Naive thymus-derived CD4-positive, alpha-beta T cell (primary cell): ENCODE measurements at places on chromosomes 12 and 14. TPM values are rescaled to one million over a fixed set of nuclear protein-coding genes. Genes with fewer than 3 reads are reported as not detected.

- H3K36me3 ChIP-seq = no peaks in the 10 kb centered on the region
- no peak overlapping the region for H3K27ac ChIP-seq
- no peak overlapping the region for H3K4me3 ChIP-seq
- no peak for DNase-seq
- H3K4me1 ChIP-seq = no peaks in the 10 kb centered on the region
- H3K27me3 ChIP-seq = no peaks in the 10 kb centered on the region
Measured at GRCh38 chr12:66118240-66118891, 12.2 kb downstream of the LLPH start.

GRCh38 chr12:107393043-107393717 lies 292.4 kb upstream of the PWP1 start:
- peak; percentile 38 for DNase-seq
- no peaks in the 10 kb centered on the region for H3K27me3 ChIP-seq
- H3K4me3 ChIP-seq = no peak overlapping the region
- peaks cover 47% of the 10 kb centered on the region for H3K4me1 ChIP-seq
- H3K36me3 ChIP-seq = no peaks in the 10 kb centered on the region

- no peaks in the 10 kb centered on the region for H3K27me3 ChIP-seq
- no peak overlapping the region for H3K4me3 ChIP-seq
- DNase-seq = no peak
Measured at GRCh38 chr12:1918884-1919236, 408 bp upstream of the CACNA2D4 start.

DNA sequence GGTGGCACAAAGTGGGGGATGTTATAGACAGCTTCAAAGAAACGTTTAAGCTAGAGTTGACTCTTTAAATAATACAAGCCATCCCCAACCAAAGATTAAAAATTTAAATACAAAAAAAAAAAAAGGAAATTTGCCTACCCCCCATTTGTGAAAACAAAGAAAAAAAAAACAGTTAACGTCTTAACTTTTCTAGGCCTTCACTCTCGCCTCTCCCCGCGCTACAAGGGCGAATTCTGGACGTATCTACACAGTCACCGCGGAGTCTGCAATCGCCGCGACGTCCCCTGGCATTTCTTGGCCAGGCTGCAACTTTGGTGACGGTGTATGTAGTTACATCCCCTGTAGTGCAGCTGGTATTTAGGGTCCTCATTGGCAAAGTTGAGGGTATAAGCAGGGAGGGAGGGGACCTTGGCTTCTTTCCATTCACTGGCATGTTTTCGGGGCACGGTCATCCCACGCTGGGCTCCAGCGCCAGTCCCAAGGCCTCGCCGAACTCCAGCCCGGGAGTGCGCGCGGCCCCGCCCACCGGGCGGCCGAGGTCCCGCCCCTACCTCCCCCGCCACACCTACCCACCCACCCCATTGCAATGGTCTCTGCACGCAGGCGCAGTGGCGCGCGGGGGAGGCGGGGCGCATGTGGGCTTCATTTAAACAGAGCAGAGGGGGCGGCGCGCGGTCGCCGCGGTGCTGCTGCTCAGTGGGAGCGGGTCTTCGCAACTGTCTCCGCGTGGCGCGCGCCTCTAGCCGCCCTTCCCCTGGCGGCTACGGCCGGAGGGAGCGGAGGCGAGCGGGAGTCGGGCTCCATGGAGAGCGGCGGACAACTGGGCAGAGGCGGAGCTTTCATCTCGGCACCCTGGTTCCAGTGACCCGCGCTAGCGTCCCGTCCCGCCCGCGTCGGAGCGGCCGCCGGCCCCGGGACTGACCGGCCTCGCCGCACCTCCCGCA lies at the start of gene NUDT4:
Gene NUDT4, plus strand, starts transcription at position 674 of the 944 bp plus-strand sequence. CDS start 398 bp downstream, outside the sequence.
- H3K27ac ChIP-seq = peak within 1 kb of the TSS; percentile 94
- peaks cover 22% of the 10 kb centered on the region for H3K4me1 ChIP-seq
- H3K36me3 ChIP-seq = no peaks in the 10 kb centered on the region
- H3K27me3 ChIP-seq = no peaks in the 10 kb centered on the region

GRCh38 chr12:77882709-77883108 lies 52.0 kb downstream of the NAV3 start:
- no peak overlapping the region for H3K27ac ChIP-seq
- no peaks in the 10 kb centered on the region for H3K4me1 ChIP-seq
- H3K4me3 ChIP-seq = no peak overlapping the region

GRCh38 chr12:43577381-43577780 lies 25.4 kb upstream of the ADAMTS20 start:
- no peak overlapping the region for H3K27ac ChIP-seq
- H3K4me3 ChIP-seq = no peak overlapping the region
- DNase-seq = no peak
- H3K27me3 ChIP-seq = no peaks in the 10 kb centered on the region
- H3K4me1 ChIP-seq = no peaks in the 10 kb centered on the region

- H3K4me3 ChIP-seq = no peak overlapping the region
- H3K36me3 ChIP-seq = peaks cover 22% of the 10 kb centered on the region
- DNase-seq = peak; percentile 1
Measured at GRCh38 chr12:69388371-69388770, 28.8 kb downstream of the YEATS4 start.

DNA sequence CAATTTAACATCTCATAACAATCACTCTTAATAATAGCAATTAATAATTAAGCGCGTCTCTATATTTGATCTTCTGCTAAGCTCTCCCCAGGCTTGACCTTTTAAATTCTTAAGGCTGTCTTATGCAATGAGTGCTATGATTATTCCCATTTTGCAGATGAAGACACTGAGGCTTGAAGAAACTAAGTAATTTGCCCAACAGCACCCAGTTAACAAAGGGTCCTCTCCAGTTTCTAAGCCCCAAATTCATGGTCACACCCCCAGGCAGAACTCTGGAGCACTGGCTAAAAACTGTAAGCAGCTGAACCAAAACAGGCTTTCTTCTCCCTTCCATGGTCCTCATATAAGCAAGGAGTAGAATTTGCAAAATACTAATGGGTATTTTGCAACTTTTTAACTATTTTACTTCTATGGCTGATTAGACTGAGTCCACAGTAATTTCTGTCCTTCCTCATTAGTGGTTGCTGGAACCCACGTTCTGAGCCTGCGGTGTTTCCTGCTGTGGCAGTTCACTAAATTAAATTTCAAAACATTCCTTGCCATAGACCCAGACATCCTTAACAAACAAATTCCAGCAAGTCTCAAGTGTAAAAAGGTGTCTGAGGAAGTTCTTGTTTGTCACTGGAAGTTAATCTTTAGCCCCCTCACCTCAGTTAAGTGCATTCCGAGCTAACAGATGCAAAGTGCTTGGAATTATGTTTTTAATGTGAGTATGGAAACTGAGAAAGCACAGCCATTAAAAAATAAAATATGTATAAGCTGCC lies 76.5 kb downstream of the TMEM132D start:
- no peak for DNase-seq
- H3K36me3 ChIP-seq = no peaks in the 10 kb centered on the region
- no peaks in the 10 kb centered on the region for H3K27me3 ChIP-seq
- no peak overlapping the region for H3K27ac ChIP-seq

DNA sequence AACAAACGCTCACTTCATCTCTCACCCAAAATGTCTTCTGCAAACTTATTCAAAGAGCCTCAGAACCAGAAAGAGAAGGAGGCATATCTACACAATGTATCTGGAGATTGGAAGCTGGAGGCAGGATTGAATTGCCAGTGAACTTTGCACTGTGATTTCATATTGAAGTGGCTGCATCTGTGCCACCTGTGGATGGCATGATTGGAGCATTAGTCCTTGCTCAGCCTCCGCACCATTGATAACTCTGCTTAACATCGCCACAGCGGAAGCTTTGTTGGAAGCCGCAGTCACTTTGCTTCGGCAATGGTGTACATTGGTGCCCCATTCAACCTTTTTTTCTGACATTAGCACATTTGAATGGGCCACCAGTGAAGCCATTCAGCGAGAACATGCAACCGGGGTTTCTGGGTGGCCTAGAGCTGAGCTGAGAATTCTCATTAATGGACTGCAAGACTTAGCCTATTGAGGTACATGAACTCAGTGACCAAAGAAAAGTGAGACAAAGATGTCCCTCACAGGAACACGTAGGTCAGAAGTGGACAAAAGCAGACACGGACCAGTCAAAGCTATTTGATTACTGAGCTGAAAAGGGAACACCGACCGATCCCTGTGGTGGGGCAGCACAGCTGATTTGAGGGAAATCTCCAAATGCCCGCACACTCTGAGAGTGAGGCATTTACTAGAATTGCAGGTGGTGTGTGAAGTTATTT lies 130.4 kb downstream of the BRMS1L start:
- H3K4me1 ChIP-seq = no peaks in the 10 kb centered on the region
- no peaks in the 10 kb centered on the region for H3K27me3 ChIP-seq
- H3K36me3 ChIP-seq = no peaks in the 10 kb centered on the region
- no peak for DNase-seq

- DNase-seq = no peak
- H3K27me3 ChIP-seq = no peaks in the 10 kb centered on the region
Measured at GRCh38 chr12:94769047-94769420, 118.7 kb upstream of the TMCC3 start.

- H3K27me3 ChIP-seq = no peaks in the 10 kb centered on the region
- H3K4me1 ChIP-seq = no peaks in the 10 kb centered on the region
- H3K36me3 ChIP-seq = no peaks in the 10 kb centered on the region
- no peak overlapping the region for H3K4me3 ChIP-seq
Measured at GRCh38 chr12:87846045-87846444, 183.2 kb downstream of the C12orf50 start.

- no peaks in the 10 kb centered on the region for H3K4me1 ChIP-seq
- DNase-seq = peak; percentile 56
- H3K36me3 ChIP-seq = no peaks in the 10 kb centered on the region
- H3K4me3 ChIP-seq = no peak overlapping the region
Measured at GRCh38 chr12:91361864-91362263, 179.2 kb upstream of the DCN start.

DNA sequence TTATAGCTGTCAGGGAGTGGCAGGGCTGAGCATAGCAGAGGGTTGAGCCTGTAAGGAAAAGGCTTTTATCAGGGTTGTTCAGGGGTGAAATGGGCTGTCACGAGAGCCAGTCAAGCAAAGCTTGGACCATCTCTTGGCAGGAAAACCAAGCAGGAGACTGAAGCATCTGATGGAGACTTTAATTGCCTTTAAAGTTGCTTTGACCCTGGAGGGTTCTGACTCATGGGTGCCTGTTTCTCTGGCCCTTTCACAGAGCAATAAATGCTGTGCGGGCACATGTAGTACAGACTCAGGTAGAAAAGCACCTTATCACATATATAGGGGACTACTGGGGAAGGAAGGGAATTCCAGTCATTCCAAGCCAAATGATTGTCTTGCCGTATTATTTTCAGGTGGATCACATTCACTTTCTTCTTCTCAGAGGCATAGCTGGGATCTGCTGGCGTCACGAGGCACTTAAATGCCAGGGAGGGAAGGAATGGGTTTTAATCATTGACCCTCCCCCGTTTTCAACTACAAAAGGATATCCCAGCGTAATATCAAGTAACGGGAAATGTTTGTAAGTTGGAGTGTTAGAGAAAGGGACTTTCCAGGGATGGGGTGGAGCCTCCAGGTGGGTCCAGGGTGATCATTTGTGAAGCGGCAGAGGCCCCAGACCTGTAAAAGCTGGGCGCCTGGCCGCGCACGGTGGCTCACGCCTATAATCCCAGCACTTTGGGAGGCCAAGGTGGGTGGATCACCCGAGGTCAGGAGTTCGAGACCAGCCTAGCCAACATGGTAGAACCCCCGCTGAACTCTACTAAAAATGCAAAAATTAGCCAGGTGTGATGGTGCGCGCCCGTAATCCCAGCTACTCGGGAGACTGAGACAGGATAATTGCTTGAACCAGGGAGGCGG lies 34.9 kb downstream of the PLEKHD1 start:
- H3K36me3 ChIP-seq = no peaks in the 10 kb centered on the region
- H3K27ac ChIP-seq = no peak overlapping the region
- no peak for DNase-seq
- H3K27me3 ChIP-seq = no peaks in the 10 kb centered on the region

- H3K4me1 ChIP-seq = no peaks in the 10 kb centered on the region
- no peak overlapping the region for H3K27ac ChIP-seq
- no peaks in the 10 kb centered on the region for H3K36me3 ChIP-seq
- no peak for DNase-seq
Measured at GRCh38 chr12:70648831-70649230, 11.6 kb upstream of the PTPRB start.

- DNase-seq = no peak
- no peak overlapping the region for H3K27ac ChIP-seq
- H3K4me3 ChIP-seq = no peak overlapping the region
- H3K27me3 ChIP-seq = no peaks in the 10 kb centered on the region
Measured at GRCh38 chr14:92982956-92983355, 60.0 kb downstream of the CHGA start.

- H3K4me1 ChIP-seq = no peaks in the 10 kb centered on the region
- no peak overlapping the region for H3K27ac ChIP-seq
- H3K36me3 ChIP-seq = no peaks in the 10 kb centered on the region
Measured at GRCh38 chr14:70245026-70245425, 56.3 kb upstream of the SLC8A3 start.

DNA sequence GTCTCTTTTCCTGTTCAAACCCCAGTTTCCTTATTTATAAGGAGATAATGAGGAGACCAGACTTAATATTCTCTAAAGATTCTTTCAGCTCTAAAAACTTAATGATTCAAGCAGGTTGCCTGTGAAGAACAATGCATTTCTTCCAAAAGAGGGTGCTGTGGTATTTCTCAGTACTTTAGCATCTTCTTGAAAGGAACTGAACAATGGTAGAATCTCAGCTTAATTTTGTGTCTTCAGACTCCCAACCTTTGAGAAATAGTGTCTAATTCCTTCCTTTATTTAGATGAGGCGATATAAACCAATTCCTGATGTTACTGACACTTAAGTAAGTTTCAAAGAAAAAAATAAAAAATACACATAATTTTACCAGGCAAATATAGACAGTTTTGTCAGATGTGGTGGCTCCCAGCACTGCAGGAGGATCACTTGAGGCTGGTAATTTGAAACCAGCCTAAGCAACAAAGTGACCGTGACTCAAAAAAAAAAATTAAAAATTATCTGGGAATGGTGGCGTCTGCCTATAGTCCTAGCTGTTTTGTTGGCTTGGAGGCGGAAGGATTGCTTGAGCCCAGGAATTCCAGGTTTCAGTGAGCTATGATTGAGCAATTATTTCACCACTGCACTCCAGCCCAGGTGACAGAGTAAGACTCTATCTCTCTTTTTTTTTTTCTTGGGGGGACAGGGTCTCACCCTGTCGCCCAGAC lies 76.9 kb upstream of the PSMA6 start:
- DNase-seq = no peak
- no peak overlapping the region for H3K4me3 ChIP-seq
- H3K4me1 ChIP-seq = no peaks in the 10 kb centered on the region
- H3K36me3 ChIP-seq = no peaks in the 10 kb centered on the region

- H3K27me3 ChIP-seq = no peaks in the 10 kb centered on the region
- no peaks in the 10 kb centered on the region for H3K4me1 ChIP-seq
- no peak overlapping the region for H3K27ac ChIP-seq
- H3K36me3 ChIP-seq = no peaks in the 10 kb centered on the region
- DNase-seq = no peak
- no peak overlapping the region for H3K4me3 ChIP-seq
Measured at GRCh38 chr14:95831468-95831867, 45.2 kb upstream of the TUNAR start.

GRCh38 chr14:96538097-96538989 lies 36.2 kb downstream of the PAPOLA start:
- no peaks in the 10 kb centered on the region for H3K36me3 ChIP-seq
- H3K27ac ChIP-seq = no peak overlapping the region
- DNase-seq = no peak
- no peak overlapping the region for H3K4me3 ChIP-seq

ZNF268 gene
- 13.6 TPM for total RNA-seq

FBRSL1 gene
- 93.0 TPM for total RNA-seq

GLI1 gene
- total RNA-seq = 0.39 TPM

ASB2 gene
- total RNA-seq = 0.94 TPM

AKAP5 gene
- 1.3 and 1.7 TPM in 2 replicates for total RNA-seq
